ENCODE measurements at places on chromosomes 11 and 22.

DNA sequence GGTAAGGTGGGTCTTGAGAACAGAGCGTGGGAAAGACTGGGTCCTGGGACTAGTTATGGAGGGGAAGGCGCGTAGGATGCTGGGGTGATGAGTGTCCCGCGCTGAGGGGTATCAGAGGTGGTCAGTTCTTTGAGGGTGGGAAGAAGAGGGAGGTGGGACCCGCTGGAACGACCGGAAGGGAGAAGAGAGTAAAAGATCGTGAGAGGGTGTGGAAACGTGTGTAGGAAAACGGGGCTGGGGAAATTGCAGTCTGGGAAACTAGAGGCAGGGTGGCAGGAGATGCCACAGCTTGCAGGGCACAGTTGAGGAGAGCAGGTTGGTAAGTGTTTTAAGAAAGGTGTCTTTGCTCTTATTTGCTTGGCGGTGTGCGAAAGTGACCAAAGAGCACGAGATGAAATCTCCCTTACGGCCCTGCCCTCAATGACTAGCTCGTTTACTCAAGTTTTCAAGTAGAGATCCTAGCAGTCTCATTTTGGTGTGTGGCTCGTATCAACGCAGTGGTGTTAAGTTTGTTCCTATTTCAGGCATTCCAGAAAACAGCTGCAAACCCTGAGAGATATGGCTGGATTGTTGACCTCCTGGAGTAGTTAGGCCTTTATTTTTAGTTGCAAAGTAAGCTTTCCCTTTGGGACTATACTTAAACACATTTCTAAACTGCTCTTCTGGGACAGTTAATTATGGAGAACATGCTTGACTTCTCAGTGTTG is 615 bp downstream of the STT3A start:
- peak; percentile 76 for DNase-seq

- no peak for DNase-seq
These were observed 137.7 kb downstream of the ATG16L2 start for GRCh38 chr11:72951888-72952287.

DNA sequence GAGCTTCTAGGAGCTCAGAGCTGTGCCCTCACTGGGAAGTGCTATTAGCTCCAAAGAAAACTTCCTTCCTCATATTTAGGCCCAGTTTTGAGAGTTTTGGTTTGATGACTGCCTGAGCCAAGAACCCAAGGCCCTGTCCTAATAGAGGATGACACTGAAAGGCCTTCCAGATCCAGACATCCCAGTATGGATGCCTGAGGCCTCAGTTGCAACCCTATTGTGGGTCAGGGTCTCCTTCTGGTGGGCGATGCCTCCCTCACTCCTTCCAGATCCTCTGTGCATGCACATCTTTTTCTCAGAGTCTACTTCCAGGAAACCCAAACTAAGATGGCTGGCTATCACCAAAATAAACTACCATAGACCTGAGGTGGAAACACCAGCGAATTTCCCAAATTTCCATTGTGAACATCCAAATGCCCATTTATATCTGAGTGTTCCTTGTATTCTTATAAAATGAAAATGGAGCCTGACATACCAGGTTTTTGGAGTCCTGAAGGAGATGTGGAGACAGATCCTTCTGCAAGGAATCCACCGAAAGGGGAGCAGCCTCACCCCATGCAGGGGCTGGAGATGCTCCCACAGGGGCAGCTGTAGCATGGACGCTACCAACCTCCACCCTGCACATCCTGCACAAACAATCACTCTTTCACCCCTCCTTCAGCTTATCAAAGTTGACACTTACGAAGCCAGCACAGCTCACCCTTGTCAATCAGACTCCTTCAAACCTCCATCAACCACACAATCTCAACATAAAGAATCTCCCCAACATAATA is 61.1 kb downstream of the GGTLC2 start:
- DNase-seq, result no peak

DNA sequence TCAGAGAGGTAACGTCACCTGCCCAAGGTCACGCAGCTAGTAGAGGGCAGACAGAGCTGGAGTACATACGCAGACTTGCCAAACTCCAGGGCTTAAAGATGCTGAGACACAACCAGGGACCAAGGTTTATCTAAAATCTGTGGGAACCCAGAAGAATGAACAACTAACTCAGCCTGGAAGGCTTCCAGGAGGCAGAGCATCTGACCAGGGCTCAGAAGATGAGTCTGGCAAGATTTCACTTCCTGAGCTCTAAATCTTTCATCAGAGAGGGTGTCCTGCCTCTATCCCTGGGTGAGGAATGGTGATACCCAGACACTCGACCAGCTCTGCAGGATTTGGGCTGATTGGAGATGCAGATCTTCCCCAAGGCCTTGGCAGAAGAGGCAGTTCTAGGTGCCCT is 9.1 kb downstream of the GAL3ST1 start:
- DNase-seq, result no peak

DNA sequence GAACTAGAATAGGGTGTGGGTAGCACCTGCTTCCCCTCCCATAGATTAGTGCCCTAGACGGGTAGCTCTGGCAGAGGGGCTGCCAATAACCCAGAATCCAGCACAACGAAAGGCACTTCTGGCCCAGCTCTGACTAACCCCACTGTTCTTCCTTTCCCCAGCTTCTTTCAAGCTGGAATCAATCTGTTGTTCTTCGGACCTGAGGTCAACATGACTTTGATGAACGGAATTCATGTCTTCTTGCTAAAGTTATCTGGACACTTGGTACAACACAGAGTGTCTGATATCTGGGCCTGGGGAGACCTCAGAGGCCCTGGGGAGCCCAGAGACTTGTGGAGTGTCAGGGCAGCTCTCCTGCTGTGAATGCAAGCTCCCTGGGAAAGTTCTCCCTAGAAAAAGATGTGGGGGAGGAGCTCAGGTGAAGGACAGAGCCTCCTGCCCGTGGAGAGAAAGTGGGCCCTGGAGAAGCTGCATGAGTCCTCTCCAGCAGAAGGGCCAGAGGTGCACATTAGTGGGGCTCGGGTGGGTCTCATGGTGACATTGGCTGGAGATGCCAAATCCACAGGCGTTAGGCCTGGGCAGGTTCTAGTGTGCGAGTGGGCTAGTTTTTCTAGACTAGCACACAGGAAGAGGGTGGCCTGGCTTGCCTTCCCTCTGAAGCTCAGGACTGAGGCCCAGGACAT is 6.3 kb downstream of the KCNJ11 start:
- no peak for DNase-seq

DNA sequence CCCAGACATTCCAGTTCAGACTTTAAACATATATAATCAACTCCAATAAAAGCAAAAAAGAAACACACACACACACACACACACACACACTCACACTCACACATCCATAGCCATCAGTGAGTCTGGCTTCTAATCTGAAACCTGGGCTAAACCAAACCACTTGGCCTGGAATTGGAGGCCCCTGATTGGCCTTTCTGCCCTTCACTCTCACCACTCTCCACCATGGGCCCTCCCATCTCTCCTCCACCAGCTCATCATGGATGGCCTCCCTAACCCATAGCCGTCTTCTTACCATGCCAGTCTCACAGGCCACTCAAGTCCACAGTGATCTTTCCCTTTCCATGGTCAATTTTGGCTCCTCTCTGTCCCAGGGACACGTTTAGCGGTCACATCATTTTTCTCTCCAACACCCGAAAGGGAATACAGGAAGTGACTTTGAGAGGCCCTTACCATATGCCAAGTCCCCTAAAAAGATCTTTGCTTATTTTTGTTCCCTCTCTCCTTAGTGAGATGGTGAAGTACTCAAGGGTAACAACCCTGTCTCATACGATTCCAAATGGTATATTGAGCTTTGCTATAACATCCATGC is 66.6 kb downstream of the ENDOD1 start:
- DNase-seq, result no peak

- DNase-seq, result no peak
These were observed 94.4 kb upstream of the CHRM4 start for GRCh38 chr11:46485856-46486443.

- no peak for DNase-seq
These were observed 476.3 kb upstream of the CADM1 start for GRCh38 chr11:115980337-115981103.

DNA sequence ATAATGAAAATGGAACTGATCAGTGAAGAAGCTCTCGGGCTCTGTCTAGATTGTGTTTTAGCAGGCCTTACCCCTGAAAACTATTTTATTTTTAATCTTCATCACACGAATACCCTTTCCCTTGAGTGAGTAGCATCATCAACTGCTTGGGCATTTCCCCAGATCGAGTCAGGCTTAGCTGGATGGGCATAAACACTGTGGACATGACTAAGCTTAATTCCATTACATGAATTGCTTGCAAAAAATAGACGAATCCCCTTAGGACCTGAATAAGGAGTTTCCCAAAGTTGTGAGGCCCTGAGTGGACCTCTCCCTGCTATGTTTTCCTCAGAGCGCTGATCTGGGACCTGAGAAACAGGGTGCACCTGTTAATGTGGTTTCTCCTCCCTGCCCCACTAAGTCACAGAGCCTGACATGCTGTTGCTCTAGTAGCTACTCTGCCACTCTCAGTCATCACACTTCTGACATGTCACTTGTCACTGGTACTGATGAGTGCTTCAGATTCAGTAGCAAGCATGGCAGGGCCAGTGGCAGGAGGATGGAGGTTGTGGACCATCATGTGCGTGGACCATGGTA is 53.5 kb downstream of the ENDOD1 start:
- no peak for DNase-seq

DNA sequence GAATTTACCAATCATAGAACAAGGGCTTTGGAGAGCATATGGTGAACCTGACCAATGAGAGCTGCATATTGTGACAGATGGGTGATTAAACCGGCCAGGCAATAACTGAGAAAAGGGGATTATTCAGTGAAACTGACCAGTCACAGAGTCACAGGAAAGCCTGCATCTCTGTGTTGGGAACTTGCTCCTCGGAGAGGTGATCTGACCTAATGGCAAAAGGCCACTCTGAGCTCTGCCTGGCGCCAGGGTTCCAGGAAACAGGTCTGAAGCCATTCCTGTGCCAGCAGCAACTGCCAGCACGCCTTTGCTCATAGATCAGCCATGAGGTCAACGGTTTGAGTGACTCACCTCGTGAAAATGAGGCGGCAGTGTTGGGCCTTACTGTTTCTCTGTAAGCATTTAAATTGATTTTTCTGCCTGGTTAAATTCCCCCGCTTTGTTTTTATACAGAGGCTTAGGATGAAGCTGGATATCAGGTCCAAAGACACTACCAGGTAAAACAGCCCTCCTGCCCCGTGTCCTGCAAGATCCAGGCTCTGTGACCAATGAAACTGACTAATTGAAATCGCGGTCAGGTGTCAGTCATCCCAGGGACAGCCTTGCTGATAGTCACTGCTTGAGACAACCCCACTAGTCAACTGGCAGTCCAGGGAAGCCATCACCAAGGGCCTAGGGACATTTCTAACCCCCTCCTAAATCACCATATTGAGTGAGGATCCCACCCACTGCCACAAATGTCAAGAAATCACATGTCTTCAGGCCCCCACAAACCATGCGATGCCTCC is 35.8 kb upstream of the MYOD1 start:
- DNase-seq, result no peak

DNA sequence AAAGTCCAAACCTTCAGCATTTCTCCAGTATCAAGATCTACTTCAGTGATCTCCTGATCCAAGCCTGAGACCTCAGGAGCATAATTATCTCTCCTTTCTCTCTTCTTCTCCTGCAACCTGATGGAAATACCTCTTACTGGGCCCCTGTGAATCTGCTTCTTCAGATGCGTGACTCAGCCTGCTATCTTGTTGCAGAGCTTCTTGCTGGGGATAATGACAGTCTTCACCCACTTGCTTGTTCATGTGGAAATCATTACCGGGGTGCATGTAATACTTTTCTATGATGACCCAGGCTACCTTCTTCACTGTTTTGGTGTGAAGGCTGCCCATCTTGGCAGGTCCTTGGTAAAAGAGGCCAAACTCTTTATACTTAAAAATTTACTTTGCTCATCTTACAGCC is 140.0 kb upstream of the POU2AF2 start:
- DNase-seq, result no peak

DNA sequence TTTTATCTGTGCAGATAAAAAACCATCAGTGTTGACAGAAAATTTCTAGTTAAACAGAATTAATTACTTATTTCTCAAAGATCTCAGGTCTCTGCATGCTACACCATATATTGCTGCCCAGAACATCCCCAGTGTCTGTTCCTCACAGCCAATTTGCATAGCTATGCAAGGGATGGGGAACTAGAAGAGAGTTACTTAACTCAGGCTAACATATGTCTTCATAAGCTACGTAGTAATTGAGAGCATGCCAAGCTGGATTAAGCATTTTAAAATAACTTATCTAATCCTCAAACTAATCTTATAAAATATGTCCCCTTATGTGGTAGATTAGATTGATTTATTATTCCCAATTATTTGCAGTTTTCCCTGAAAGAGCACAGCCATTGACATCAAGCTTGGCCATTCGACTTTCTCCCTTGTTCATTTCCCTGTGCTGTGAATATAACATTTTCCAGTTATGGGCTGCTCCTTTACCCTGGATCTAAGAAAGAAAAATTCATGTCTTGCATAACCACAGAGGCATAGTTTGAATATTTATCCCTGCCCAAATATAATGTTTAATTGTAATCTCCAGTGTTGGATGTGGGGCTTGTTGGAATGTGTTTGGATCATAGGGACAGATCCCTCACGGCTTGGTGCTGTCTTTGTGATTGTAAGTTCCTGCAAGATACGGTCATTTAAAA is 69.1 kb downstream of the C11orf87 start:
- peak; percentile 53 for DNase-seq

All from NCI-H526 treated with DMSO at 0.1 percent for 48 hours (cell line).